ENCODE measurements at places on chromosomes 3 and 15.
A peak's percentile ranks its signal among the peaks of the same experiment; 100 is the strongest.

DNA sequence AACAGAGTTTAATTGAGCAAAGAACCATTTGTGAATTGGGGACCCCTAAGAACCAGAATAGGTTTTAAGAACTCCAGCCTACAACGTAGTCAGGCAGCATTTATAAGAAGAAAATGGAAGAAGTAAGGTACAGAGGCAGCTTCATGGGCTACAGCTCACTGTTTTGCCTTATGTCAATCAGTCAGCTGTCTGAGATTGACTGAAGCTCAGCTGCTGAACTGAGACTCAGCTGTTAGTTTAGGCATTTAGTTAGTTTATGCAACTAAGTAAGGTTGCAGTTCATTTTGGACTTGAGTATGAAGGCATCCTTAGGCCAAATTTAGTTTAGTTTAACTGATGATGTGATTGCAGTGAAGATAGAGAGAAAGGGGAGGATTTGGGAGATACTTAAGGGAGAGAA is 34.1 kb upstream of the RASA2 start:
- no peak for DNase-seq

GRCh38 chr15:77138167-77138522 is 67.2 kb upstream of the TSPAN3 start:
- peak; percentile 21 for DNase-seq

DNA sequence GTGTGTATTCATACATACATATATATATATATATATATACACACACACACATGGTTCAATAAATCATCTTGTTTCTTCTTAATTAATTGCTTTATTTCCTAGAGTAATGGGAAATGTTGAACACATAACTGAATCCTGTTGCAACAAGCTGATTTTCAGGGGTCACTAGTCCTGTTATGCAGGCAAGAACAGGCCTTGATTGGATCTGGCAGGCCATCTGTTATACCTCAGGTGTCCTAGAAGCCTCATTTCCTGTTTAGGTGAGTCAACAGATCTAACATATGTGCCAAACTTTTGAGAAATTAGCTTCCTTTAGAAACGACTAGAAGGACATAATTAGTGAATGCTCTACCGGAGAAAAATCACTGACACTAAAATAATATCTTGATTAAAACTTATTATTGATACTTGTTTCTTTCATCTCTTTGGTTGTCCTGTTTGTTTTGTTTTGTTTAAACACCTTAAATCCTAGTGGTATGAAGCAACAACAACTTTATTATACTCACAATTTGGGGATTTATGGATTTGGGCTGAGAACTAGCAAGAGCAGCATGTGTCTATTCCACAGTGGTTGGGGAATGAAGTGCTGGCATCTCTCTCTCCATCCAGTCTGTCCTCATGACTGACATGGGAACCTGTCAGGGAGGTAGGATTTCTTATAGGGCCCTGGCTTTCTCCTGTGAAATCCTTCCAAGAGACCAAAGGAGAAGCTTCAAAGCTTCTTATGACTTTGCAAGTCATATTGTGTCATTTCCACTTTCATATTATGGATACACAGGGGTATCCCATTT is 552.6 kb downstream of the NSUN3 start:
- DNase-seq: no peak

DNA sequence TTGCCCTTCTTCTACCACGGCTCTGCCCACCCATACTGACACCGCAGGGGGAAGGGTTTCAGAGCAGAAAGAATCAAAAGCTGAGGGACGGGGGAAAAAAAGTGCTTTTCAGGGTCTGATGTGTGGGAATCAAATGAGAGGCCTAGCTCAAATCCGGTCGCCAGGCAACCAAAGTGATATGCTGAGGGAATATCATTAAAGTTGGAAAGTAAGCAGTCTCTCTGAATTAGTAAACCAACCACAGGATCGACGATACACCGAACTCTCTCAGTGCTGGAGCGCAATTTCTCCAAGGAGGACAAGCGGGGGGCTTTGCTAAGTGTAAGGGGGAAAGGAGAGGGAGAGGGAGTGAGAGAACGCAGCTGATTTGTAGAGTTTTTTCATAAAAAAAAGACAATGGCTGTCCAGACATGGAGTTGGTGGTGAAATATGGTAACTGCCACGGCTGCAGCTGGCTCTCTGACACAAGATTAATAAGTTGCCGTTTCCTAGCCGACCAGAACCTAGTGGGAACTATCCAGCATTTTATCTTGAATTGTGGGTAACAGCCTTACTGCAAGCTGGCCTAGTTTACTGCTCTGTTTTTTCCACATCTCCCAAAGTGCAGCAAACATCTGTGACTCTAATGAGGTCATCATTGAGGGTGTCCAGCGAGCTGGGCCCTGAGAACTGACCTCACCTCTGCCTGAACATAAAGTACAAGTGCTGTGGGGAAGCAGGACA is 530.2 kb downstream of the SOX2 start:
- no peak for DNase-seq

DNA sequence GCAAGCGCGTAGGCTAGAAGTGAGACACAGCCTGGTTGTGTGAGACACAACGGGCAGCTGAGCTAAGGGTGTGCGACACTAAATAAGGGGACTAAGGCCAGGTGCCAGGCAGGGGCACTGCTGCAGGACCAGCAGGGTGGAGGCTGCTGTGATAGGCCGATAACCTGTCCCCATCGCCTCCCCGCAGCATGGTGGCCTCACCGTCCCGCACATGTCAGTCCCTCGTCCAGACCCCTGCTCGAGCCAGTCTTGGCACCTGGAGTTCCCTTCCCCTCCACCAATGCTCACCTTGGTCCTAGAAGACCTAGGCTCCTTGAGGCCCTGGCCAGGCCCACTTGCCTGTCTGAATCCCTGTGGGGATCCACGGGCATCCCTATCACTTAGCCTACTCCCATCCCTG is 96.1 kb downstream of the HMG20A start:
- DNase-seq: no peak

- DNase-seq: no peak
Measured at GRCh38 chr3:62995119-62995518, 119.9 kb upstream of the CADPS start.

GRCh38 chr3:23157331-23157730 is 45.8 kb upstream of the UBE2E2 start:
- DNase-seq: no peak

GRCh38 chr3:153749070-153749610 is 372.1 kb upstream of the ARHGEF26 start:
- no peak for DNase-seq

- DNase-seq: no peak
Measured at GRCh38 chr3:150202711-150203110, 205.4 kb upstream of the TSC22D2 start.

GRCh38 chr3:125433091-125433534 is 58.0 kb upstream of the ZNF148 start:
- no peak for DNase-seq

- no peak for DNase-seq
Measured at GRCh38 chr3:79767194-79767904, 449 bp downstream of the ROBO1 start.

DNA sequence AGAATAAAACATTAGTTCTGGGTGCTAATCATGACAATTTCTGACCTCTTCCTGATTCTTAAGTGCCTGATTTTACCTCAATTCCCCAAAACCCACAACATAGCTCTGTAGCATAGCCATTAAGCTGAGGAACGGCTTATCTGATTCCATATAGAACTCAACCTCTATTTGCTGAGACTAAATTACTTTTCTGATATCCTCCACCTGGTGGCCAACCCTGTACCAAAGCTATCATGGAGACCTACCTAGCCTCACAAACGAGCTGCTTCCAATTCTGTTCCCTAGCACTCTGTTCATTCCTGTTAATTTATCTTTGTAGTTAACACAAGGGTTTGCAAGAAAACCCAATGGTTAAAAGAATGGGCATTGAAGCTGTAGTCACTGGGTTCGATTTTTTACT is 245.2 kb downstream of the PLOD2 start:
- DNase-seq: no peak

DNA sequence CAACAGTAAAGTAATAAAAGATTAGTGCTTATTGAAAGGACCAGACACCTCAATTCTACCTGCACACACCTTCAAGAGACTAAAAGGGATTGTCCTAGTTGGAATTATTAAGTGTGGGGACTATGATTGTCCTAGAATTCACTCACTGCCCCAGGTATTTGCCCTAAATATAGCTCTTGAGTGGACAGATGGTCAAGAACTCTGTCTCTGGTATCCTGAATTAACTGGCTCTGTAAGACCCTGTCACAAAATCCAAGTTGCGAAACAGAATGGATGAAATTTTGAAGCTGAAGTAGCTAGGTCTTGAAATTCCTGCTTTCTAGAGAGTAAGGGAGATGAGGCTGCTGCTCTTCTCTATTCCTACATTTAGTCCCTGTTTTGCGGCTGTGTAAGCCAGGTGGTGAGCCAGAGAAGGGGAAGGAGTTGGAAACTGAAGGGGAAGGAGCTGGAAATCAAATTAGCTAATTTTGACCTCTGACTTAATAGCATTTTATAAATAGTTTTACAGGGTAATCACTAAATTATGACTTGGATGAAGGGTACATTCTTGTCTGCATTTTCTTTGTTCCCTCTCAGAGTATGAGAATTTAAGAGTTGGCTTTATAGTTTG is 34.5 kb downstream of the KBTBD12 start:
- peak; percentile 18 for DNase-seq

DNA sequence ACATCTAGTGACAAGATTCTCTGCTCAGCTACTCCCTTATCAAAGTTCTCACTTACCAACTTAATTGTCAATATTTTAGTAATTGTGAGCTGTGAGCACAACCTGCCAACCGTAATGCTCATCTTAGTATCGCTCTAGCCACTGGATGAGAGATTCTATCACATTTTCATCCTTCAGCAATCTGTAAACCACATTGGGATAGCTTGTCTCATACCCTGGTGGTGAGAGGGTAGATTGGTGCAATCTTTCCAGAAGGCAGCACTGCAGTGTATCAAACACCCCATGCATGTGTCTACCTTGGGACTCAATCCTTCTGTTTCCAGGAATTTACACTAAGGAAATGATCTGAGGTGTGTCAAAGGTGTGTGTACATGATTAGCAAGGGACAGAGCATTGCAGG is 18.9 kb upstream of the ATP8B4 start:
- peak; percentile 11 for DNase-seq

GRCh38 chr15:66864086-66864830 is 162.2 kb downstream of the SMAD6 start:
- no peak for DNase-seq

DNA sequence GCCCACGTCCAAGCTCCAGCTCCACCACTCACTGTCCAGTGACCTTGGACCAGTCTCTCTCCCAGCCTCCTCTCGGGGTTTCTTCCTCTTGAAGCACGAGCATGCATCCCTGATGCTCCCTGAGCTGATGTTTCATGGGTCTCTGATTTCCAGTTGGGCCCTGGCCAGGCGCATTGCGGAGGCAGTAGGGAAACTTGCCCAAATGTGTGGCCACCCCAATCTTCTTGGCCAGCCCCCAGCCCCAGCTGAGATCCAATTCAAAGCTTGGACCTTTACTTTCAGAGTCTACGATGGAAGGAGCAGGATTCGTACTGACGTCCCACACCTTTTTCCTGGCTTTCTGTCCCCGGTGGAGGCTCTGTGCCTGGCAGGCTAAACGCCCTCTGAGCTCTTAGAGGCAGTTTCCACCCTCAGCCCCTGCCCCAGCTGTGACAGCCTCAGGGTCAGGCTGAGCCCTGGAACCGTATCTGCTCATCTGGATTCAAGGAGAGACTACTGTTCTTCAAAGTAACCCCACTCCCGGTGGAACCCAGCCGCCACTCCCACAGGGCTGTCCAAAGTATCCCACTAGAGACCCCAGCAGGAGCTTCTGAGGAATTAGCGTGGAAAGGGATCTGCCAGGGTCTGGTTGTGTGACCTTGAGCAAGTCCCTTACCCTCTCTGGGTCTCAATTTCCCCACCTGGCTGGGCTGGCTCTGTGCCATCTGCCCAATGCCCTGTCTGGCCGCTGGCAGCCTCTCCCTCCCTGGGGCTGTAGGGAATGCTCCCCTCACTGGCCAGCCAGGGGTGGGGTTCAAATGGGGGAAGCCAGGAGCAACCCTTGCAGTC is 37.4 kb downstream of the CPN2 start:
- DNase-seq: no peak

GRCh38 chr15:78177447-78177873 is 28.3 kb downstream of the IDH3A start:
- no peak for DNase-seq

- no peak for DNase-seq
Measured at GRCh38 chr15:36399276-36399675, 180.2 kb upstream of the CDIN1 start.

DNA sequence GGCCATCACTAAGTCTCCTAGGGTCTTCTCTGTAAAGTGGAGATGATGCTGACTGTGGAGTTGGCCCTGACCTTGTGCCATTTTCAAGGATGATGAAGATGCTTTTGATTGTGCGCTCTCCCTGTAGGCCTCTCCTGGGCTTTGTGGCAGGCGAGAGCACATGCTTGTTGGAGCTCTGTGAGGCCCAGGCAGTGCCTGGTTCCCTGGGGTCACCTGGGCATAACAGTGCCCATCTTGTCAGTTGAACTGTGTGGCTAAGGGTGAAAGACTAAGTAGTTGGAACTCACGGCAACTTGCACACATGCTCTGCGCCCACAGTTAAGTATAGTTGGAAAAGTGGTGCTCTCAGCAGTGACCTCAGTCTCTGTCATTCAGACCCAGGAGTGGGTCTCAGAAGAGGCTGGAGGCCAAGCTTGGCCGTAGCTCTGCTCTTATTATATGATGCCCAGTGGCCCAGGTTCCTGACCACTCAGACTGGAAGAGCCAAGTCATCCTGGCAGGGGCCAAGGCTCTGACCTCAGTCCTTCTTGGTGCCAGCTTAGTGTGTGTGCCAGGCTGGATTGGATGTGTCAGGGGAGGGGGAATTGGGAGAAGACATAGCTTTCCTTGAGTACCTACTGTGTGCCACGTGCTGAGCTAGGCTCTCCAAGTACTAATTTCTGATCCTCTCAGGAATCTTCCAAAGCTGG is 154.6 kb downstream of the EEFSEC start:
- no peak for DNase-seq

DNA sequence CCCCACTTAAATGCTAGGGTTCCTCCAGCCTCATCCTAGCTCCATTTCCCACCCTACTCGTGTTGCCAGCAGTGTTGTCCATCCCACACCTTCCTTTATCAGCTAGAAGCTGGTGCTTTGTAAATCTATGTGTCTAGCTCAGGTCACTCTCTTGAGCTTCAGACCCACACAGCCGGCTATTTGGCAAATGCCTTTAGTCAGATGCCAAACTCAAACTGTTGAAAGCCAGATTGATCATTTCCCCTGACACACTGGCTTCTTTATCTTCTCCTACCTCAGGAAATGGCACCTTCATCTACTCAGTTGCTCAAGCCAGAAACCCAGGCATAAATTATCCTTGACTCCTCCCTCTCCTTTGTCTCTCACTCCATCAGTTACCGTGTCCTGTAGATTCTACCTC is 61.5 kb upstream of the TPM1 start:
- no peak for DNase-seq

- no peak for DNase-seq
Measured at GRCh38 chr3:62655691-62656063, 219.5 kb downstream of the CADPS start.

DNA sequence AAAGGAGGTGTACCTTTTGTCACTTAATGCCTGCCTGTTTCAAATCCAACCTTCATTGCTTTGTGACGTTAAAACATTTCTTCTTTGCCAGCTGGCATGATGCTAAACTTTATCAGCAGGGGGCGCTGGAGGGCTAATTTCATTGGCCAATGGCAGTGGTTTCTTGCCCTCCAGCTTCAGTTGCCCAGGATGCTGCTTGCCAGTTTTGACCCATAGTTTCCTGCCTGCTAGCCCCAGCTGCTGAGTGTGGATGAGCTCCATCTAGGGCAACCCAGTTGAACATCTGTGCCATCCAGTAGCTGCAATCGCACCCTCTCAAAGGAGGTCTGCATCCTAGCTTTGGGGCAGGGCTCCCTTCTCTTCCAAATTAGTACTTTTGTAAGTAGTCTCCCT is 22.1 kb downstream of the ACKR2 start:
- DNase-seq: peak; percentile 54

- no peak for DNase-seq
Measured at GRCh38 chr3:197706658-197707057, 30.0 kb downstream of the RUBCN start.

All from HCEC 1CT (cell line).